ENCODE measurements at places on chromosomes 6 and 20. TPM values are rescaled to one million over a fixed set of nuclear protein-coding genes. Genes with fewer than 3 reads are reported as not detected.

Gene CDYL
- total RNA-seq = 74.7 TPM

Gene FOXQ1
- total RNA-seq = not detected

Gene PGBD1
- 5.7 TPM for total RNA-seq

Gene RFX6
- not detected for total RNA-seq

Gene FNDC1
- total RNA-seq = 0.34 TPM

Gene ERVFRD-1
- not detected for total RNA-seq

Gene PHACTR1
- total RNA-seq = 51.4 TPM

Gene GPX6
- not detected for total RNA-seq

Gene SNX21
- total RNA-seq = 25.6 TPM

Gene SEL1L2
- total RNA-seq = not detected

Gene FRK
- 1.4 TPM for total RNA-seq

Gene SRMS
- total RNA-seq = not detected

Gene ZC2HC1B
- not detected for total RNA-seq

Gene BPIFA1
- total RNA-seq = not detected

Gene NR2E1
- total RNA-seq = under 0.01 TPM

Gene COL11A2
- 0.15 TPM for total RNA-seq

Gene SLC13A3
- 2.0 TPM for total RNA-seq

Gene ASIP
- total RNA-seq = not detected

Gene LYRM2
- total RNA-seq = 25.1 TPM

Gene BNIP5
- not detected for total RNA-seq

Gene CST2
- total RNA-seq = not detected

Gene FAM50B
- total RNA-seq = 4.1 TPM

Gene SLC17A4
- not detected for total RNA-seq

Gene RBBP8NL
- not detected for total RNA-seq

Gene OR12D3
- total RNA-seq = not detected

Gene CD40
- 0.93 TPM for total RNA-seq

Gene CNKSR3
- 4.8 TPM for total RNA-seq

Gene EPHA7
- total RNA-seq = not detected

Gene TENT5A
- 29.0 TPM for total RNA-seq

Gene HCK
- total RNA-seq = 0.33 TPM

Gene MARCKS
- total RNA-seq = 145 TPM

Gene CPXM1
- not detected for total RNA-seq

Gene SLC17A5
- total RNA-seq = 21.4 TPM

Gene OSER1
- 38.2 TPM for total RNA-seq

Gene OXT
- not detected for total RNA-seq

Gene DEFB118
- not detected for total RNA-seq

Gene HTR1E
- total RNA-seq = not detected

Gene BPIFB4
- total RNA-seq = not detected

Gene NSFL1C
- 22.9 TPM for total RNA-seq

Gene AVP
- not detected for total RNA-seq

Gene AKAP7
- 18.9 TPM for total RNA-seq

Gene RALGAPA2
- 8.9 TPM for total RNA-seq

Gene C20orf202
- under 0.01 TPM for total RNA-seq

Gene CHD6
- total RNA-seq = 26.6 TPM

Gene MATN4
- total RNA-seq = not detected

All from melanocyte of skin (primary cell).